Putamen (tissue), 1 donor: ENCODE measurements at places on chromosomes 1 and 21.

DNA sequence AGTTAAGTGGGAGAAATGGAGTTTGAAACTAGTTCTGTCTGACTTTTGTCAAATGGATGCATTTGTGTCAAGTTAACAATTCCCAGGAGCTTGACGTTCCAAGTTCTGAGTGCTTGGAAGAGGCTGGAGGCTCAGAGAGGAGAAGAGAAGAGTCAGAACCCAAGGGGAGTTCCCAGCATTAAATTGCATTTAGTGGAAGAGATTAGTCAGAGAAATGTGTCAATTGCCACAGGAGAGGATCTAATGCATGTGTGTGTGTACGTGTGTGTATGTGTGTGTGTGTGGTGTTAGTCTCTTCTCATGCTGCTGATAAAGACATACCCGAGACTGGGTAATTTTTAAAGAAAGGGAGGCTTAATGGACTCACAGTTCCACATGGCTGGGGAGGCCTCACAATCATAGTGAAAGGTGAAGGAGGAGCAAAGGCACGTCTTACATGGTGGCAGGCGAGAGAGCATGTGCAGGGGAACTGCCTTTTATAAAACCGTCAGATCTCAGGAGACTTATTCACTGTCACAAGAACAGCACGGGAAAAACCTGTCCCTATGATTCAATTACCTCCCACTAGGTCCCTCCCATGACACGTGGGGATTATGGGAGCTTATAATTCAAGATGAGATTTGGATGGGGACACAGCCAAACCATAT lies 101.5 kb upstream of the TMEM51 start:
- DNase-seq = no peak

- DNase-seq = no peak
Observed at GRCh38 chr1:57447551-57447950, 23.7 kb upstream of the DAB1 start.

DNA sequence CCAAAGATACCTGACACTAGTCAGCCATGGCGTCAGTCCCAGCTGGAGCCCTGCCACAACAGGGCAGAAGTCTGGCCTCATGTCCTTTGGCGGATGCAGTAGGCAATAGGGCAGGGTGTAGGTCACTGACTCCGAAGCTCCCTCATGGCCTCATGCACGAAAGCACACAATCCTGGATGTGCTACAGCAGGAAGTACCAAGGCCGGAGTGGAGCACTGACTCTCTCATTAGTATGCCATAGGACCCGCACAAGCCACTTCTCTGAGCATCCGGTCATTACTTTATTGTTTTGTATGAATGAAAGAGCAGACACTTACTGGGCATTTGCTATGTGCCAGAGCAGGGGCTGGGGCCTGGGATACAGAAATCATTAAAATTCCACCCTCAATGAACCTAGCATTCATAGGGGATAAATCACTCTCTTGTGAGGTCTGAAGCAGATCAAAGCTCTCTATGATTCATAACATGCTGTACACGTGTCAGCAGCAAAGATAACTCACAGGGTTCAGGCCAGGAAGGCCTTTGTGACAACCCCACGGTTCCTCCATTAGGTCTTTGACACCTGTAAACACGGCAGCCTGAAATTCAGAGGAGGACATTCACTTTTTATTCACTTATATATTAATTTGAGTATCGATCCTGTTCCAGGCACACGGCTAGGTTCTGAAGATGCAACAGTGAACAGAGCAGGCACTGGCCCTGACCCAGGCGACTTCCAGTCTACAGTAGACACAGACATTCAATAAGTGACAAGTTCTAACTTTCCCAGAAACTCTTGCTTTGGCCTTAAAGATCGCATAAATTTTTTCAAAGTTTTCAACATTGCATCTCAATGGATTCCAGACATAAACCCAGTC lies 357.9 kb upstream of the USP24 start:
- no peak for DNase-seq

GRCh38 chr1:181424786-181425403 lies 58.4 kb upstream of the CACNA1E start:
- DNase-seq = peak; percentile 62

DNA sequence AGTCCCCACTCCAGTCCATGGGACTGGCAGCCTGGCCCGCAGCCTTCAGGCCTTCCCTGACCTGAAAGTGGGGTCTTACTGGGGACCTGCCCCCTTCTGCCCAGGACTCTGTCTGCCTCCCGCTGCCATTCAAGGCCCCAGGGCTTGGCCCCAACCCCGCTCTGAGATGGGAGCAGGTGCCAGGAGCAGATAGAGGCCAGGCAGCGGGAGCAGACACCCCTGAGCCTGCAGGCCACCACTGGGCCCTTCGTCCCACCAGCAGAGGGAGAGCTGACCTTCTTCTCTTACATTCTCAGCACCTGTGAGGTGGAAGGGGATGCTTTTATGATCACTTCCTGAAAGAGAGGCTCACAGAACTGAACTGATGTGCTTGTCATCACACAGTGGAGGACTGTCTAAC lies 62.2 kb upstream of the TINAGL1 start:
- no peak for DNase-seq
